A549 treated with Hydrocortisone at 1 μM for 4 hours (cell line): ENCODE measurements at places on chromosomes 7 and 10. TPM values are rescaled to one million over a fixed set of nuclear protein-coding genes. Genes with fewer than 3 reads are reported as not detected.

The GPR146 gene
- total RNA-seq, result 1.5 to 2.3 TPM (median 1.8 TPM) in 5 replicates

The FGL2 gene
- total RNA-seq, result not detected in 5 replicates

The MDFIC gene
- total RNA-seq, result 14.9 to 23.1 TPM (median 18.5 TPM) in 5 replicates

The LIPA gene
- 39.9 to 61.8 TPM (median 48.2 TPM) in 5 replicates for total RNA-seq

The OR6B1 gene
- total RNA-seq, result not detected in 5 replicates

The FRMD4A gene
- total RNA-seq, result 2.6 to 3.8 TPM (median 3.2 TPM) in 5 replicates

The SFTPA1 gene
- not detected in 5 replicates for total RNA-seq

The SUN3 gene
- total RNA-seq, result 0.09 to 0.32 TPM in 2 of 5 replicates, not detected in the others

The FGFBP3 gene
- 2.1 to 2.6 TPM (median 2.5 TPM) in 5 replicates for total RNA-seq

The CLDN4 gene
- 3.7 to 5.3 TPM (median 4.3 TPM) in 5 replicates for total RNA-seq
